ENCODE measurements at places on chromosomes 4 and X.

GRCh38 chrX:47815901-47816845 lies 20.5 kb upstream of the ZNF81 start:
- no peak for DNase-seq

- no peak for DNase-seq
These were observed 29.5 kb upstream of the FGFR3 start for GRCh38 chr4:1763550-1764080.

- DNase-seq: no peak
These were observed 254.3 kb upstream of the AGA start for GRCh38 chr4:177696438-177696966.

GRCh38 chr4:153705743-153706468 lies 21.8 kb downstream of the TLR2 start:
- DNase-seq: no peak

GRCh38 chrX:96002431-96002830 lies 682.2 kb upstream of the DIAPH2 start:
- DNase-seq: no peak

DNA sequence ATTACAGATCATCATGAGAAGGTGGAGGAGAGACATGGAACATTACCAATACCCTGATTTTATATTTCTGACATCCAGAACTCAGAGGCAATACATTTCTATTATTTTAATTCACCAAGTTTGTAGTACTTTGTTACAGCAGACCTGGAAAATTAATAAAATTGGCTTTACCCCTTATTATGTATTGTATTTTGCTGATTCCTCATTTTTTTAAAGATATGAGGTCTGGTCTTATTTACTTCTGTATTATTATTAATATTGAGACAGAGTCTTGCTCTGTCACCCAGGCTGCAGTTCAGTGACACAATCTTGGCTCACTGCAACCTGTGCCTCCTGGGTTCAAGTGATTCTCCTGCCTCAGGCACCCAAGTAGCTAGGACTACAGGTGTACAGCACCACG lies 357.3 kb upstream of the TECRL start:
- DNase-seq: no peak

GRCh38 chr4:30536231-30536630 lies 183.9 kb upstream of the PCDH7 start:
- DNase-seq: no peak

DNA sequence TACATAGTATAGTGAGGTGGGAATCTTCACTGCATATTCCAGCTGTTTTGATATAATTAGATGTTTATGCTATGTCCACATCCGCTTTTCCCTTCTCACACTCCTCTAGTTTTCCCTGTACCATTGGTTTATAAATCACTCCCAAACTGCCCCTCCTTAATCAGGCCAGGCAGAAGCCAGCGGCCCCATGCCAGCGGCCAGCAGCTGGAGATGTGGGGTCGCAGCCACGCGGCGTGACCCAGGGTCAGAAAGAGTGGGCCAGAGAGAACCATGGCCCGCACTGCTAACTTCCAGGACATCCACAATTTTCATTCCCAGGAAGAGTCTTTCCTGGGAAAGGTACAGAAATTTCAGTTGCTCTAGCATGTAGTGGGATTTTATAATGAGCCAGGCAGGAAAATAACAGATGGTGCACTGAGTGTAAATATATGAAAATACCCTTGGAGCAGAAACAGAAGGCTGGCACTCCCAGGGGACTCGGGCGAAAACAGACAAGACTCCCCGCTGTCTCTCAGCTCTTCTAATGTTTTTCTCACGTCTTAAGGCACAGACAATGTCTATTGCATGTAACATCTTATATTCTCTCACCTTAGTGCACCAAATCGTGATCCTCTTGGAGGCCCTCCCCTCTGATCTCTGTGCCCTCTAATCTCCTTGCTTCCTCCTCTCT lies 145.9 kb upstream of the ZFP42 start:
- no peak for DNase-seq

DNA sequence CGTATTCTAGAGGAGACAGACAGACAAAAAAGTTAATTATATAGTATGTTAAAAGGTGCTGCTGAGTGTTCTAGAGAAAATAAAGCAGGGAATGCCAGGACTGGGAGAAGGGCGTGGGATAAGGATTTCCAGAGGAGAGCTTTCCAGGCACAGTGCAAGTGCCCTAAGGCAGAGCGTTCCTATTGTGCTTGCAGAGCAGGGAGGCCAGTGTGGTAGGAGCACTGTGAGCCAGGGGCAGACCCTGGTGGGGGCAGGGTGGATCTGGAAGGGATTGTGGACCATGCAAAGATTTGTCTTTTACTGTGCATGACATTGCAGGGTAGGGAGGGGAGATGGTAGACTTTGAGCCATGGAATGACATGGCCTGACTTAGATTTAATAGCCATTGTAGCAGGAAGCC lies 25.8 kb downstream of the EXOC1 start:
- DNase-seq: no peak

DNA sequence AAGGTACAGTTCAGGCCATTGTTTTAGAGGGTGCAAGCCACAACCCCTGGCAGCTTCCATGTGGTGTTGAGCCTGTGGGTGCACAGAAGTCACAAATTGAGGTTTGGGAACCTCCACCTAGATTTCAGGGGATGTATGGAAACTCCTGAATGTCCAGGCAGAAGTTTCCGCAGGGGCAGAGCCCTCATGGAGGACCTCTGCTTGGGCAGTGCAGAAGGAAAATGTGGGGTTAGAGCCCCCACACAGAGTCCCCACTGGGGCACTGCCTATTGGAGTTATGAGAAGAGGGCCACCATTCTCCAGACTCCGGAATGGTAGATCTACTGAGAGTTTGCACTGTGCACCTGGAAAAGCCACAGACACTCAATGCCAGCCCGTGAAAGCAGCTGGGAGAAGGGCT lies 242.0 kb upstream of the ACTRT1 start:
- no peak for DNase-seq

GRCh38 chrX:153861151-153861550 lies 24.8 kb downstream of the L1CAM start:
- no peak for DNase-seq

GRCh38 chr4:145207934-145208333 lies 27.5 kb upstream of the OTUD4 start:
- no peak for DNase-seq

DNA sequence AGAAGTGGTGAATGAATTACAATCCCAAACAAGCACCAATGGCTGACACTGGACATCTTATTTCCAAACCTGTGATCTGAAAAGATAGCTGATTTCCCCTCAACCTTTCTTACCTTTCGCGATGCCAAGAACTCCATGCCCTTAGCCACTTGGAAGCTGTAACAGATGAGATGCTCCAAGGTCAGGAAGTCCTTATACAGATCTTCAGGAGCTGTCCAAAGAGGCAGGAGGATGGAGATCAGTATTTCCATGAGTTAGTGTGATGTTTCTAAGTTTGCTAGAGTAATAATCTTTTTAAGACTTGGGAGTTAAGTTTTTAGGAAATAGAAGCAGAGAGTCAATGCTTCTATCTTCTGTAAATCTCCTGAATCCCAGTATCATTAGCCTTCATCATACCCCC lies 32.9 kb downstream of the KDR start:
- no peak for DNase-seq

DNA sequence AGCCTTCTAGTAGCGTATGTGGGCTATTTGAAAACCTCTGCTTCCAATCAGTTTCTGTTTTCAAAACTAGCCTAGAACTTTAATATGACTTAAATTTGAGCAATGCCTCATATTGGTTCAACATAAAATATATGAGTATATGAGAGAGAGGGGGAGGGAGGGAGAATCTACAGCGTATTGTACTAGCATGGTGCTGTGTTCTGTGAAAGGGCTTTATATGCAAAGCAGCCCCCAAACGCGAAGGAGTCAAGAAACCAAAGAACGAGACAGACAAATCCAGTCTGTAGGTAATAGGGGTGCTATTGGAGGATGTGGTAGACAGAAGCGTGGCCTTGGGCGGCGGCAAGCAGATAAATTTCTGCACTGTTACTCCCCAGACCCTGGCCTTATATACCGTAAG lies 784 bp upstream of the ANXA5 start:
- peak; percentile 24 for DNase-seq
